ENCODE measurements at places on chromosomes 16 and 17. TPM values are rescaled to one million over a fixed set of nuclear protein-coding genes. Genes with fewer than 3 reads are reported as not detected.

Gene GNG13
- total RNA-seq = not detected

Gene KRTAP4-7
- total RNA-seq = not detected

Gene CTNS
- total RNA-seq = 19.8 TPM

Gene FOXJ1
- 0.29 TPM for total RNA-seq

Gene CD300H
- not detected for total RNA-seq

Gene WSCD1
- total RNA-seq = 0.50 TPM

Gene HS3ST3A1
- total RNA-seq = 0.85 TPM

Gene PABPN1L
- not detected for total RNA-seq

DNA sequence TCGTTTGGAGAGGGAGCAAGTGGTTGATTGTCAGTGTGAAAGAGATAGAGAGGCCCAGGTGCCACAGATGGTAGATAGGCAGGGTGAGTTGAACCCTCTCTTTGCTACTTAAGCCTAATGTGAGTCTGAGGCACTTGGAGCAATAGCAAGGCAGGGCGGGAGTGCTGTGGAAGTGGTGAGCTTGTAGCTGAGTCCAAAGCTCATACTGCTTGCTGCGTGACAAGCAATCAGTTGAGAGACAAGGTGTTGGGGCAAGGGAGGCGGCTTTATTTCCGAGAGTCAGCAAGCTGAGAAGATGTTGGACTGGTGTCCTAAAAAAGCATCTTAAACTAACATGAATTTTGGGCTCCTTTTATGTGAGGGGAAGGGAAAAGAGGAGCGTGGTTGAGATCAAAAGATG lies 112.9 kb upstream of the ZKSCAN2 start:
- H3K27me3 ChIP-seq = peaks cover 5% of the 10 kb centered on the region
- H3K27ac ChIP-seq = no peak overlapping the region
- no peak for DNase-seq
- no peaks in the 10 kb centered on the region for H3K4me1 ChIP-seq
- no peaks in the 10 kb centered on the region for H3K36me3 ChIP-seq
- no peak overlapping the region for H3K4me3 ChIP-seq

GRCh38 chr17:1011138-1011537 lies 14.2 kb downstream of the TIMM22 start:
- H3K36me3 ChIP-seq = peaks cover 2% of the 10 kb centered on the region
- DNase-seq = no peak
- no peaks in the 10 kb centered on the region for H3K27me3 ChIP-seq
- H3K4me3 ChIP-seq = no peak overlapping the region

DNA sequence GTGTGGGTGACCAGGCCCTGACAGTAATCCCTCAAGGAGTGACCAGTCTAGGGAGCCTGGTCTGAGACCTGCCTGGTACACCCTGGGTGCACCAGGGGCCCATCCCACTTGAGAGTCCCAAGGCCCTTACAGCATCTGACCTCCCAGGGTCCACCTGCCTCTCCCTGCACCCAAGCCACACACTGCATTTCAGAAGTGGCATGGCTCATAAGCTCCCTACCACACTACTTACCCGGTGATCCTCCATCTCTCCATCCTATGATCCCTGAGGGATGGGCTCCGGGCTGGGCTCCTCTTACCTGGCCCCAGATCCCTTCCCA lies 40.6 kb downstream of the LGALS9 start:
- H3K4me1 ChIP-seq = no peaks in the 10 kb centered on the region
- H3K27ac ChIP-seq = no peak overlapping the region
- no peaks in the 10 kb centered on the region for H3K27me3 ChIP-seq

DNA sequence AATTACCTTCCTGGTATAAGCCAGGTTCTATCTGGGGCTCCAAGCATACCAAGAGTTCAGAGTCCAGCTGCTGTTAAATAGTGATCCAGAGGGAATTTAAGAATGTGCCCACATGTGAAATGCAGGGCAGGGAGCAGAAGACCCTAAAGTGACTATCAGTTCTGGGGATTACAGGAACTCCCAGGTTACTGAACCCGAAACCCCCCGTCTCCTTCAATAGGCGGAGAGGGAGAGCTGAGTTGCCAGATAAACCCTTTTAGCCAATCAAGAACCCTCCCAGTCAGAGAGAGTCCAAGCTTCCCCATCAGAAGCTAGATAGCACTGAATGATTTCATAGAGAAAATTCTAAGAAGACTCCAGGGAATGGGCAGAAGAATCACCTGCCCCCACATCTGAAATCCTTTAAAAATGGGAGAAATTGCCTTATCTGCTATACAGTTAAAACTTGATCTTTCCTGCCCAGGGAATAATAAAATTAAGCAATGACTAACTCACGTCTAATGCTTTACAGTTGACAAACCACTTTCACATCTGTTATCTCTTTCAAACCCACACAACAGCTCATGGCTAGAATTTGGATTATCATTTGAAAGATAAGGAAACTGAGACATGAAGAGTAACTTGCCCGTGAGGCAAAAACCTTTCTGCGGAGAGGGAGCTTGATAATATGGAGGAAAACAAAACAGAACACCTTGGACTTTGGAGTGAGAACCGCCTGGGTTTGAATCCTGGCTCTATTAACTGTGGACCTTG lies 10.2 kb downstream of the NOG start:
- no peak overlapping the region for H3K4me3 ChIP-seq
- DNase-seq = no peak
- H3K27ac ChIP-seq = no peak overlapping the region

DNA sequence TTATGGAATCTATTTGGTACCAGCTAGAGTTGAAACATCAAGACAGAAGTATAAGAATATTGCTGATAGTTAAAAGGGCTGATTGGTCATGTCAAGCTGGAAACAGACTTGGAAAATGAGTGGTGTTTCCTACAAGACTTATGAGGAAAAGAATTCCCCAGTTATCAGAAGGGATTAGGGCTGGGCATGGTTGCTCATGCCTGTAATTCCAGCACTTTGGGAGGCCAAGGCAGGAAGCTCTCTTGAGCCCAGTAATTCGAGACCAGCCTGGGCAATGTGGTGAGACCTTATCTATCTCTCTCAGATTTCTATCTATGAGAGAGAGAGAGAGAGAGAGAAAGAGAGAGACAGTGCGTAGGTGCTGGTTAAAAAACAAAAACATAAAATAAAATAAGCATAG lies 139.5 kb upstream of the PMFBP1 start:
- H3K36me3 ChIP-seq = no peaks in the 10 kb centered on the region
- no peak overlapping the region for H3K27ac ChIP-seq
- peaks cover 2% of the 10 kb centered on the region for H3K27me3 ChIP-seq
- no peaks in the 10 kb centered on the region for H3K4me1 ChIP-seq

GRCh38 chr17:67855504-67856324 lies 30.4 kb downstream of the BPTF start:
- H3K27ac ChIP-seq = peak overlapping the region; percentile 58
- H3K4me3 ChIP-seq = peak overlapping the region; percentile 21

DNA sequence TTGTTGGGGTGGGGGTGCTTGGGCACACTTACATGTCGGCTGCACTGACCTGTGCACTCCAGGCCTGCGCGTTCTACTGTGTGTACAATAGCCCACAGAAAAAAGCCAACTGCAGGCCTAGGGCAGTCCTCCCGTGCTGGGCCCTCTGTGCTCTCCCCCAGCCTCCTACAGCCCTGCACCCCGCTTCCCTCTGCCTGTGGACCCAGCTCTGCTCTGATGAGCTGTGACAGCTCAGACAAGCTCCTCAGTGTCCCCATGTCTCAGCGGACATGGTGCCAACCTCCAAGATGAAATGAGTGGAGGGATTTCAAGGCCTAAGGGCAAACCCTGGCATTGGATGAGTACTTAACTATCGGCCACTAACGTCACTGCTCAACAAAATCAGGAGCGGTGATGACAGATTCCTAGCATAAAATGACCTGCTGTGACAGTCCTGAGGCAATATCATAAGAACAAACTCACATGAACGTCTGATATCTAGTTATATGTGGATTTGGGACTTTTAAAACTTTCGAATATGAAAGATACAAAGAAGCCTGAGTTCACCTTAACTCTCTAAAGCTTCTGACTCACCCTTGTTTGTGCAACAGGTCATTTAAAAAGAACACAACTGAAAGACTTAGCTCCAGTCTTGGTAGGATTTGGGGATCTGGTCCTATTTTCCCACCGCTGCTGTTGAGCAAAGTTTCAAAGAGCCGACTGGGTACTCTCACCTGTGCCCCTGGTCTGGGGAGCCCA lies 34.7 kb downstream of the CCDC57 start:
- no peak for DNase-seq
- no peak overlapping the region for H3K27ac ChIP-seq
- H3K4me3 ChIP-seq = no peak overlapping the region
- no peaks in the 10 kb centered on the region for H3K27me3 ChIP-seq
- H3K4me1 ChIP-seq = no peaks in the 10 kb centered on the region
- peaks cover 12% of the 10 kb centered on the region for H3K36me3 ChIP-seq

DNA sequence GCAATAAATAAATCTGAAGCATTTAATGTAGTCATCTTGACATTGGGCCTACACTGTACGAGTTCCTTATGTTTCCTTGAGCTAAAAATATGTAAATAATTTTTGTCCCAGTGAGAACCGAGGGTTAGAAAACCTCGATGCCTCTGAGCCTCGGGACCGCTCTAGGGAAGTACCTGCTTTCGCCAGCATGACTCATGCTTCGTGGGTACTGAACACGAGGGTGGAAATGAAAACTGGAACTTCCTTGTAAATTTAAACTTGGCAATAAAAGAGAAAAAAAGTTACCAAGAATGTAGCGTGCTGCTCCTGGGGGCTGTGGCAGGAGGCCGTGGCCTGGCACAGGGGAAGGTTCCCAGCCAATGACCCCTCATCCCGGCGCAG lies 74.1 kb downstream of the SOCS1 start:
- H3K27ac ChIP-seq = peak overlapping the region; percentile 86
- no peak overlapping the region for H3K4me3 ChIP-seq
- peaks cover 46% of the 10 kb centered on the region for H3K4me1 ChIP-seq
- H3K27me3 ChIP-seq = no peaks in the 10 kb centered on the region

DNA sequence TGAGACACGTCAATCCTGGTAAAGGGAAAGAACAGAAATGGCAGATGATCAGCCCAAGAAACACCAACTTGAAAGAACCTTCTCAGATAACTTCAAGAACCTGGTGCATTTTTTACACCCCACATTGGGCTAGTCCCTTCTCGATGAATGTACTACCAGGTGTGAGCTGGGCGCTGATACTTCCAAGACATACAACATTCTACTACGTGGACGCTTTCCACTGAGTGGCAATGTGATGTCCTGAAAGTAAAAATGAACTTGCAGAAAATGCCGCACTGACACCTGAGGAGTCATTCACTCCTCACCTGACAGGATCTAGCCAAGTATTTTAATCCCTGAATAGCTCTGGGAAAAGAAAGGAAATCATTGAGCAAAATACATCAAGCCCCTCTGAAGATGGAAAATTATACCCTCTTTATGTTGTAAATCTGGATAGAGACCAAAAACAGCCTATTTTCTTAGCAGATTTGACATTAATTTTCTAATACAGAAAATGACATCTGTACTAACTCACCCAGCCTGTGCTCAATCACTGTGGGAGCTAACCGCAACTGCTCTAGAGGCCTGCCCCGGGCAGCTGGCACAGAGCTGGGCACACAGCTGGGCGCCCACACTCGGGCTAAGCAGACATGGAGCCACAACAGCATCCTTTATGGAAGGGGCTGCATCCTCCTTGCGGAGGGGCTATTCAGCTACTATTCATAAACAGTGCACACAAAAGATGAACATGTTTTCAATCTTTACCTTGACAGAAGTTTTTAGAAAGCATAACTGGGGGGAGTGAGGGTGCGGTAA lies 16.2 kb downstream of the SNN start:
- H3K4me3 ChIP-seq = no peak overlapping the region
- no peaks in the 10 kb centered on the region for H3K27me3 ChIP-seq
- no peak overlapping the region for H3K27ac ChIP-seq

Measured in activated CD4-positive, alpha-beta memory T cell treated with anti-CD3 and anti-CD28 coated beads for 36 hours (primary cell).